CD14-positive monocyte (primary cell): ENCODE measurements at places on chromosomes 13 and 19.

DNA sequence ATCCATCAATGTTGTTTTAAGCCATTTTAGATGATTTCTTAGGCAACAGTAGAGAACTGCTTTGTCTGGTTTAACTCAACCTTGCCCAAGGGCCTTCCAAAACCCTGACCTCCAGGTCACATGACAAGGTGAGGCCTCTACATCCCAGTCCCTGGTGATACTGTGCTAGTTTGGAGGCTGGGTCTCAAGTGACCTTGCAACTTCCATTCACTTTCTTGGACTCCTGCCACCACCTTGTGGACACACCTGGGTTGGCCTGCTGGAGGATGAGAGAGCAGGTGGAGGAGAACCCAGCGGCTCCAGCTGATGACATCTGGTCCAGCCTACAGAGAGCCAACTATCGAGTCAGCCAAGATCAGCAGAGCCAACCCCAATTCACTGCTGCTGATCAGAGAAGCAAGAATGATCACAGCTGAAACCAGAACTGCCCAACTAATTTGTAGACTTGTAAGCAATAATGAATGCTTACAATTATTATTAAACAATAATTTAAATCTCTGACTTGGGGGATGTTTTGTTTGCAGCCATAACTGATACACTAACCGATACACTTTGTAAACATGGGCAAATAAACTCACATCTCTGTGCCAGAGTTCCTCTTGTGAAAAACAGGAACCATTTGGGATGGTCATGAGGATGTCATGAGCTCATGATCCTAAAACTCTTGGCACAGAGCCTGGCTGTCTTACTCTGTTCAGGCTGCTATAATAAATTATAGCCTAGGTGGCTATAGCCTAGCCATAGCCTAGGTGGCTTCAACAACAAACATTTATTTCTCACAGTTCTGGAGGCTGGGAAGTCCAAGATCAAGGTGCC lies 11.5 kb downstream of the FAM187B start:
- peak; percentile 97 for DNase-seq

DNA sequence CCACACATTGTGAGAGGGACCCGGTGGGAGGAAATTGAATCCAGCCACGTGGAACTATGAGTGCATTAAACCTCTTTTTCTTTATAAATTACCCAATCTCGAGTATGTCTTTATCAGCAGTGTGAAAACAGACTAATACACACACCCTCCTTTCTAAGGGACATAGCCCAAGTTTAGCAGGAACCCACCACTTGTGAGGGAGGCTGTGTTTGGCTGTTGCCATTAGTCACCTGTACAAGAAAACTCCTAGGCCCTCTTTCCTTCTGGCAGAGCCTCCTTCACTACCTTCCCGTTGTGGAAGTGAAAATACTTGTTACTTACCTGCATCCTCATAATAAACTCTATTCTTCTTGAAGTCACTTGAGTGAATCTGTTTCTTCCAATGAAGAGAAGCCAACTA lies 76.3 kb upstream of the FARP1 start:
- no peak for DNase-seq

DNA sequence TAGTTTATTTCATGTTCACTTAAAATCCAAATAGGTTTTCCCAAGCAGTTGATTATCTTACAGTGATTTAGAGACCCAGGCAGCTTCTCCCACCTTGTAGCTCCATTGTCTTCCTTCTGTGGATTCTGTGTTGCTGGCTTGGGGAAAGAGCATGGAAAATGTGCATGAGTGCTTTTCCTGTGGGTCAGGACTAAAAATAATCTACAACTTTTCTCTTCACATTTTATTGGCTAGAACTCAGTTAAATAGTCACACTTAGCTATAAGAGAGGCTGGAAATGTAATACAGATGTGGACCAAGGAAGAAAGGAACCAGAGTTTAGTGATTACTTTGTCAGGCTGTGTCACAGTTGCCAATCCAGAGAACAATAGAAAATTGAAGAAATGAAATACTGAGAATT lies 198.8 kb downstream of the NBEA start:
- no peak for DNase-seq

GRCh38 chr13:21053231-21053630 lies 8.2 kb downstream of the LATS2 start:
- DNase-seq, result no peak

- DNase-seq, result peak; percentile 91
Observed at GRCh38 chr13:40445557-40445990, 220.9 kb downstream of the FOXO1 start.

DNA sequence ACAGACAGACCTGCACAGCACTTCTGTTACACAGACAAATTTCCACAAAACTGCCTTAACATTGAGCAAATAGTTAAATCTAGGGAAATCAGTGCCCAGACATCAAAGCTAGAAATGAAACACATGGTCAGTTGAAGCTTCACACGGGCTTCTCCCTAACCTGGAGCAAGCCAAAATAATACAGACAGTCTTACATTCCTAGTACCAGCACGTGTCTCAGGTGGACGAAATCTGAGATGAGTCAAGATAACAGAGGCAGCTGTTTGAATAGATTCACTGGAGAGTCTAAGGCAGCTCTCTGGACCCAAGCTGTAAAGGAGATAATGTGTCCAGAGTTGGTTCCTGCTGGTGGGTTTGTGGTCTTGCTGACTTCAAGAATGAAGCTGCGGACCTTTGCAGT lies 4.1 kb upstream of the ZNF699 start:
- DNase-seq, result no peak

DNA sequence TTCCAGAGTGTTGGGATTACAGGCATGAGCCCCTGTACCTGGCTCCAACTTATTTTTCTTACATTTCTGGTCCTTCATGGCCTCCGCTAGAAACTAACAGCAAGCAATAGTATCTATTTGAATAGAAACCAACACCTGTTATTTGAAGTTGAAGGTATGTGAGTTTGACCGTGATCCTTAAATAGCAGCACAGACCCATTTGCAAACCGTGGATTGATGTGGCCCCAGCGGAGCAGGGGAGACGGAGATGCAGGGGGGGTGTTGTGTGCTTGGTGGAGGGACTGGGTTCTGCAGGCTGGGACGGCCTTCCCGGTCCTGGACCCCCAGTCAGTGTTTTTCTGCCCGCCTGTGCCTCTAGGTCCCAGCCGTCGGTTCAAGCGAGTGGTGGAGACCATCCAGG lies 16.9 kb downstream of the TMEM150B start:
- DNase-seq, result no peak

DNA sequence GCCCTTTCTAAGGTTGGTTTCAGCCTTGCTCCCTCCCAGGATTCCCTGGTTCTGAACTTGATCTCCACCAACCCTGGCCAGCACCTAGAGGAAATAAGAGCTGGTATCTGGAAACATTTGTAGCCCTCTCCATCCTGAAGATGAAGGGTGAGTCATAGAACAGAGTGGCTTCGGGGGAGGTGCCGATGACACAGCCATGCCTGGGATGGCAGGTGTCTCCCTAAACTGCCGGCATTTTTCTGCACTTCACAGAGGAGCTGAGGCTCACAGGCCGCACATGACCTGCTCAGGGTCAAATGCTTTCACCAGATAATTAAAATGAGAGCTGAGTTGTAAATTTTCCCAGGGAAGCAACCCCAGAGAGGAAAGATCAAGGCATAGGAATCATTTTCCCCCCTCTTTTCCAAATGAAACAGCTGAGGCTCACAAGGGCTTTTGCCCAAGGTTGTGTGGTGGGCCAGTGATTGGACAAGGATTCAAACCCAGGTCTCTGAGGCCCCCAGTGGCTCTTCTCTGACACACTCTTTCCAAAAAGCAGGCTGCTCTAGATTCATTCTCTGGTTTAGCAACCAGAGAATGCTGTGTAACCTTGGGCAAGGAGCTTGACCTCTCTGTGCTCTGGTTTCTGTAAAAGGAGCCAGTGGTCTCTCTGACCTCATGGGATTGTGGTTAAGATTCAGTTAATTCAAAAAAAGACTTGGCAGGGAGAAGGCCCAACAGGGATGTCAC lies 1.2 kb upstream of the SLC25A42 start:
- DNase-seq, result no peak

DNA sequence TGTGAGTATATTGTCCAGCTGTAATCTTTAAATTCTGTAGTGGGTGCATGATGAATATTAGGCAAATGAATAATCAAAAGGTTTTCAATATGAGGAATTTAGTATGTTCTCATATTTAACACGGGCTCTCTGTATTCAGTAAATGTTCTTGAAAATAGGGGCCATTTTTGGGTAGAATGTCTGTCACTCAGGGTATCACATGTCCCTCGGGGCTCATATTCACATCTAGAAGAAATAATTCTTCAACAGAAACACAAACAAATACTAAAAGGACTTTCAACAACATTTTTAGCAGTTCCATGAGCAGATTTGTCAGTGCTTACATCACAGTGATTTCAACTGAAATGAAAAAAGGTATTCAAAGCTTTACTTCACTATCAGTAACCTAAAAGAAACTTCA lies 1388.4 kb upstream of the MIR17HG start:
- DNase-seq, result no peak

DNA sequence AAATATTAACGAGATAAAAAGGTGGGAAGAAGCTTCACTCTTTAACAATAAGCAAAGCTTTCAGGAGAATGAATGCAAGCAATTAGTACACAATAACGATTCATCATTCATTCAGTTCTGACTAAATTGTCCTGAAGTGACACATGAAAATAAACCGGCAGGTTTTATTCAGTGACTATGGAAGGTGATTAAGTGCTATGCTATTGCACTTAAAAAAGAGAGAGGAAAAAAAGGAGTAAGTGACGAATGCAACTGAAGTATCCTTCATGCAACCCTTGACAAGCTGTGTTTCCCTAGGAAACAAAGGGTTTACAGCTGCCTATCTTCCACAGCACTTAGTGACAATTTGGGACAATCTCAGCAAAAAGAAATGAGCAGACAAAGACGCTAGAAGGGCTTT lies 1.4 kb downstream of the LIG4 start:
- no peak for DNase-seq

DNA sequence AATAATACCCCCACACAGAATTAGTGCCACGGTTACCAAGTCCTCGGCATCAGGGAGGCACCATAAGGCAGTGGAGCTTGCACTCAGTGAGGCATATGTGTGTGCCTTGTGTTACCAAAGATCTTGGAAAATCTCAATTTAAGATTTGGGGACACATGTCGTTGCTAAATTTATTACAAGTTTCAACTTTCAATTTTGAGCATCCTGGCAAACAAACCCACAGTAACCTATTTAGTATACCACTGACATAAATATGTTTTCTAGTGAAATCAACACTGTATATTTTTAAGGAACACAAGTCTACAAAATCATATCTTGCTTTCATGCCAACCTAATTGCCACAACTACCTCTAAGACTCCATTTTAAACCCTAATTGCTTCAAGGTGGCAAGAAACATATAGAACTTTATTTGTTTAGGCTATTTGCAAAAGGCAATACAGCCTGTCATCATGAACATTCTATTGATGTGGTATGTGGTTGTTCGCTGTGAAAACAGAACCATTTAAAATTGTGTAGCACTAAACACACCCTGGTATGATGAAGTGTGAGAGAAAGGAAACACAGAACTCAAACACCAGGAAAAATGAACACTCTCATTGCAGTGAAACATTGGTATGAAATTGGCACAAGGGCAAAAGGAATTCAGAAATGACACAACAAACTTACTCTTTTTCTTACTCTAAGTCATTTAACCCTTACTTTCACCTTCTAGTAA lies 531.1 kb downstream of the IRS2 start:
- no peak for DNase-seq

GRCh38 chr19:12664406-12665280 lies 1.9 kb downstream of the MAN2B1 start:
- DNase-seq, result no peak

GRCh38 chr13:29713839-29714238 lies 118.4 kb upstream of the SLC7A1 start:
- DNase-seq, result peak; percentile 23

DNA sequence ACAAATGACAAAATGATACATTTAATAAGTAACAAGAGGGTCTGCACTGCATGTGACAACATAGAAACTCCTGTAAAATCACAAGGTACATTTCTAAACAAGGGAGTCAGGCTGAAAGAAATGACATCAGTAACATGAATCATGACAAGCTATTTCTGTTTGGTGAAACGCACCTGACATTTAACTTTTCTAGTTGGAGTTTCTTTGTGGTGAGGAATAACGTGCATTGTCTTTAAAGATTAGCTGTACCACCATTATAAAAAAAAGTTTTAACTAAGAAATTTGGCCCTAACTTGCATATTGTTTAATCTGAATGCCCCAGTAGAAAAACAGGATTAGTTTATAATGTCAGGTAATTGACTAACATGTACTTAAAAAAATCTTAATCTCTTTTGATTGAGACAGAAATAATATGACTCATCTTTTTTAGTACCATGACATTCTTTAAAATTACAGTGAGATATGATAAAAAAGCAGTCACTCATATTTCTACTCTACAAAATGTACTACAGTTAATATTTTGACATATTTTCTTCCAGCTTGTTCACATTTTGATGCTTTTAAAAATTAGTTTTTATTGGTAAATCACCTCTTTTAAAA lies 418.2 kb downstream of the KLF12 start:
- no peak for DNase-seq

GRCh38 chr13:77492982-77493381 lies 42.5 kb upstream of the SCEL start:
- no peak for DNase-seq

GRCh38 chr13:71685072-71685471 lies 181.9 kb downstream of the DACH1 start:
- no peak for DNase-seq

- no peak for DNase-seq
Observed at GRCh38 chr13:86813198-86813597, 858.0 kb upstream of the SLITRK5 start.

DNA sequence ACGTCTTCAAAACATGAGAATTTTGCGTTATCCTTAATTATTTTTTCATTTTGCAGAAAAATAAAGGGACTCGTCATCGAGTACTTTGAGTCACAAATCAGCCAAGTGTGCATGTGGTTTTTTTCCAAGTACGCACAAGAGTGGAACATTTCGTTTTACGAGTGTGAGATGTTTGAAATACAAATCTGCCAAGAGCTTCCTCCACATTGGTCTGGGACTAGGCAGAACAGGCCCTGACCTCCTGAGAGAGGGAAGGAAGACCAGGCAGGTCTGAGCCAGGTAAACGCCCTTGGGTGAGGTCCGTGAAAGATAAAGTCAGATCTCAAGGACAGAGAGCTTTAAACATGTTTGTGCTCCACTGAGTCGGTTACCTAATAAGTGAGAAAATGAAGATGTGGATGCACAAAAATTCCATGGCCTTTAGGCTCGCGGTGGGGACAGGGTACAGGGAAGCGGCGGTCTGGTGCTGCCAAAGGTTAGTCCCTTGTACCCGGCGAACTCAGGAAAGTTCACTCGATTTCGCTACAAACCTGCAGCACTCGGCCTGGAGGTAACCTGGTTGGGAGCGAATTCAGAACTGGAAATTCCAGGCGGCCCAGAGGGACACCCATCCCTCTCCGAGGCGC lies 473 bp upstream of the ITM2B start:
- no peak for DNase-seq

- DNase-seq, result no peak
Observed at GRCh38 chr19:43505941-43506340, 1.4 kb upstream of the PHLDB3 start.
